ENCODE measurements at places on chromosomes 1 and 21.
A peak's percentile ranks its signal among the peaks of the same experiment; 100 is the strongest.

DNA sequence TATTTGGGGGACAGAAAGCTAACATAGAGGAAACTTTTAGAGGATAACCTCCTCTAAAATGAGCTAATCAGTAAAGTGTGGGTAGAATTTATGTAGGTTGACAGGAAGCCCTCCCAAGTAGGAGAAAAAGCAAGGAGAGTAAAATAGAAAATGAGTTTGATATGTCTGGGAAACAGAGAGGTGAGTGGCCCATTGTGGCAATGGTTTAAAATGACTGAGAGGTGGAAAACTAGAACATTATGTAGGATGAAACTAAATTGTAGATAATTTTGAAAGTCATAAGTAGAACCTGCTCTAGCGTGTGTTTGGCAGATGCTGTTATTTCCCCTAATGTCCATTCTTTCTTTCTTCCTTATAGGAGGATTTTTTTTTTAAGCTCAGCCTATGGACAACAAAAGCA, 8.5 kb upstream of the LPGAT1 start:
- DNase-seq: no peak

DNA sequence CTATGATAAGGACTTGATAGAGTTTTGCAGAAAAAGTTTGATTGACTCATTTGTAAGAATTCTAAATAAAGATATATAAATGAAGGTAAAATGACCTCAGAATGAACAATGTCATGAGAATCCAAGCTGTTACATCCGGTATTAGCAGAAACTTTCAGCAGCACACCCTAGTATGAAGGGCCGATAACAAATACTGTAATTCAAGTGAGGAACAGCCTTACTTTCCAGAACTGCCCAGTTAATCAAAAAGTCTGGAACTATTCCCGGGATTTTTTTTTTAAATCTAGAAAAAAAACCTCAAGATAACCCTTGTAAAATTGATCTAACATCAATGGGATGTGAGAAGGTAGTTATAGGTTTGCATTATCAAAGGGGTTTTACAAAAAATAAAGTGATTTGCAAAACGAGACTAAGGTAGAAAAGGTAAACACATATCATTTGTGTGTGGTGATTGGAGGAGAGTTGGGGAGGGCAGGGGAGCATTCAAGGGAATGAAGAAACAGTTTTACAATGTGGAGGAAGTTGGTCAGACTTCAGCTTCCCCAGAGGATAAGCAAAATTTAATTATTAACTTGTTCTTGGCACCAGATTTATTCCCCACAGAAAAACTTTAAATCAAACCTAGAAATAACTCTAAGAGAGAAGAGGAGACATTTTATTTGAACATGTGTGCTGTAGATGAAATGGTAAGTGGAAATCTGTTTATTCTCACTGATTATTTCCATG, 75.9 kb upstream of the VCAM1 start:
- no peak for DNase-seq

- DNase-seq: no peak
Measured at GRCh38 chr1:220157738-220158137, 63.8 kb downstream of the IARS2 start.

- peak; percentile 91 for DNase-seq
Measured at GRCh38 chr21:41167348-41168342, at the start of gene BACE2. Gene BACE2, plus strand, starts transcription at chr21:41168160. Its CDS starts 104 bp downstream, at chr21:41168264.

DNA sequence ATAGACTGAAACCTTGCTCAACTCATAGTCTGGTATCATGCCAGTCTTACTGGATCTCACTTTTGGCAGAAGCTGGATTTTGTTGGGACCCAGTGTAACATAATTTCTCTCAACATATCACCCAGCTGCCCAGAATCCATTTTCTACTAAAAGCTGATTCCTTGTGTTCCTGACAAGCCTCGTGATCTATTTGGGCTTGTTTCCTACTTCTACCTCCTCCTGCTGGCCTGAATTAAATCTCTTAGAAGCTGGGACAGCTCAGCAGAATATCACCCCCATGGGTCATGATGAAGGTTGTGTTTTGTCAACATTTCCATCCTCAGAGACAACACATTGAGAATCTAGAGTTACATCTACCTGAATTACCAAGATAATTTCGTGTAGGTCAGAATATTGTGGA, 7.7 kb downstream of the GOLT1A start:
- peak; percentile 46 for DNase-seq

DNA sequence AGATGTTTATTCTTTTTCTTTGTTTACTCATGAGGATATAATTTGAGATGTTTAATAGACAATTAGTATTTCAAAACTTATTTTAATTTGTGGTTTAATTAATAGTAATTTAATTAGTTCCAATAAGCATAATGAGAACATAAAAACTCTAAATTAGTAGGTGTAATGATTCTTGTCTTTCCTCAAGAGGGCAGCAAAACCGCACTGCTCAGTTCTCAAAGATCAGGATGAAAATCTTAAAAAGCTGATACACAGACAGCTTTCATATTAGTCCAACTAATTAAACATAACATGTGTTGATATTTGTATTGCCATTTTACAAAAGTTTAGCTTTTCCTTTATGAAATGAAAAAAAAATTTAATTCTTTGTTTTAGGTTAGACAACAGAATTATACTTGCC, 106.7 kb upstream of the C21orf91 start:
- no peak for DNase-seq

GRCh38 chr1:30043731-30044408, 679.5 kb downstream of the MATN1 start:
- DNase-seq: no peak

- no peak for DNase-seq
Measured at GRCh38 chr1:119702384-119702783, 9.3 kb upstream of the PHGDH start.

- peak; percentile 95 for DNase-seq
Measured at GRCh38 chr21:33641352-33642026, at the start of gene CRYZL1. Gene CRYZL1, minus strand, starts transcription at chr21:33641741. Its CDS starts 10,190 bp downstream, at chr21:33631551.

GRCh38 chr1:12204754-12205658, 24.8 kb upstream of the VPS13D start:
- DNase-seq: no peak

- no peak for DNase-seq
Measured at GRCh38 chr1:246274186-246274585, 232.9 kb downstream of the SMYD3 start.

- peak; percentile 18 for DNase-seq
Measured at GRCh38 chr1:219312967-219313366, 139.3 kb downstream of the LYPLAL1 start.

- no peak for DNase-seq
Measured at GRCh38 chr1:243409284-243409683, 153.4 kb downstream of the SDCCAG8 start.

DNA sequence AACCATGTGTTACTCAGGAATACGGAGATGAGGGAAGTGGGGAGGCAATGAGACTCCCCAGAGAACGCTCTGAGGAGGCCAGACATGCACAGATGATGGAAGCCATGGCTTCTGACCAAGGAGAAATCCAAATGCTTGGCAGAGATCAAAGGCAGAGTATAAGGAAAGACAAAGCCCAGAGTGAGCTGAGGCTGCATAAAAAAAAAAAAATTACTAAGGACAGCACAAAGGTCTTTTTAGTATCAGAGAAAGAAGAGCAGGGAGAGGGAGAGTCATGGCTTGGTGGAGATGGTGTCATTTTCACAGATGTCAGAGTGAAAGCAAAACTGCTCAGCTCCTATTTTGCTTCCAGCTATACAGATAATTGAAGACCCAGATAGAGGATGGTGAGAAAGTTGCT, 8.1 kb upstream of the NCF2 start:
- DNase-seq: no peak

DNA sequence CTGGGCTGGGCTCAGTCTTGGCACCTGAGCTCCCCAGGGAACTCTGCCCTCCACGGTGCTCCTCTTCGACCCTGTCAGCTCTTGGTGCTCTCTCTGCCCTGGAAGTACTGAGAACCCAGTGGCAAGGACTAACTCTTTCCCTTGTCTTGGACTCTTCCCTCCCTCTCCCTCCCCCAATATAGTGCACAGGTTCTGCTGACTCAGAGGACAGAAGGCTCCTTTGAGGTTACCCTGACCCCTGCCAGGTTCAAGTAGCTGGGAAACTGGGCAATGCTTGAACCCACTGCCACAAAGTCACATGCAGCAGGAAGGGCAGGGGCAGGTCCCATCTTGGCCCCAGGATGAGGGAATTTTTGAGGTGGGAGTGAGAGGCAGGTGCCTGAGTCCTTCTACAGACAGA, 20.3 kb downstream of the KCNQ4 start:
- DNase-seq: no peak

DNA sequence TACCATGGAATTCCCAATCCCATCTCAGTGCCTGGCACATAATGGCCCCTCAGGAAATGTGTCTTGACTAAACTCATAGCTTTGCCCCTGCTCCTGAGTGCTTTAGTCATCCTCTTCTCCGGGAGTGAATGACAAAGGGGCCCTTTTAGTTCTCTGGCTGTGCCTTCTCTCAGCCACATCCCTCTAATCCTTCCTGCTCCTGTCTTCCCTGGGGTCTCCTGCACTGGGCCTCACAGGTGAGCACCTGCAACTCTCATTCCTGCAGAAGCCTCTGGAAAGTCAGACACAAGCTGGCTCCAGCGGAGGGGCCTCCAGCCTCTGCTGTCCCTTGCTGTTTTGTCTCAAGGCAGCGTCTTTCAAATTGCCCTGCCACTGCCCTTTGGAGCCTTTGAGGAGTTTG, 14.0 kb upstream of the ETV3L start:
- no peak for DNase-seq

- DNase-seq: no peak
Measured at GRCh38 chr1:74513411-74514300, 1.2 kb upstream of the LRRC53 start.

DNA sequence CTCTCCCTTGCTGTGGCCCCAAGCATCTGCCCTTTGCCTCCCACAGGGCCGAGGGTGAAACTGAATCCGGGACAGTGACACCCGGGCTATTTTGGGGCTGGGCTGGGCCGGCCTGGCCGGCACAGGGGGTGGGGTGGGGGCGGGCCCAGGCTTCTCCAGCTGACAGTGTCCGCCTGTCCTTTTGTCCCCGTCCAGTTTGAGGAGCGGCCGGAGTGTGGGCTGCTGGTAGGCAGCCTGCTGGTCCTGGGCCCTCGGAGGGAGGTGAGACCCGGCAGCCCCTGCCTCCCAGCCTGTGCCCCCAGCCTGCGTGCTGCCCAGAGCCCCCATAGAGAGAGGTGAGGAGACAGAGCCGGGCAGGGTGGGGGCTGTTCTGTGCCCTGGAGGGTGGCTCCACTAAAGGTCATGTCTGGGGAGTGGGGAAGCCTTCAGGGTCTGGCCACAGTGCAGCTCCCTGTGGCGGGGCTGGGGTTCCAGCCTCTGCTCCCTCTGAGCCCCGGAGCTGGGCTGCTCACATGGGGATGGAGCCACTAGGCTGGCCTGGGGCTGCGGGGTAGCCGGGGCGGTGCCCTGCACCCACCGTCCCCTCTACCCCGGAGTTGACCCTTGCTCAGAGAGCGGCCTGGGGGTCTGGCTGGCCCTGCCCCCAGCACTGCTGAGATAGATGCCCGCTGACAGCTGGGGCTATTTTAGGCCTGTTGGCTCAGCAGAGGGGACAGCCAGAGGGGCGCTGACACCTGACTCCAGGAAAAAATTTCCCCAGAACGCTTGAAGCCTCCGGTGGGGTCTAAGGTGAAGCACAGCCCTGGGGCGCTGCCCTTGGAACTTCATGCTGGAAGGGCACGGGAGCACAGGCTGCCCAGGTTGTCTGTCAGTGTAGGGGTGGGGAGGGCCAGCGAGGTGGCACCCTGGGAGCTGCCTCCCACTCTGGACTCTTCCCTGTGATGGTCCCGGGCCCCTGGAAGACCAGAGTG, at the start of gene OBSCN:
OBSCN (plus strand) TSS at position 194 of the 971 bp plus-strand sequence. CDS start 3,740 bp downstream, outside the sequence.
- DNase-seq: no peak

DNA sequence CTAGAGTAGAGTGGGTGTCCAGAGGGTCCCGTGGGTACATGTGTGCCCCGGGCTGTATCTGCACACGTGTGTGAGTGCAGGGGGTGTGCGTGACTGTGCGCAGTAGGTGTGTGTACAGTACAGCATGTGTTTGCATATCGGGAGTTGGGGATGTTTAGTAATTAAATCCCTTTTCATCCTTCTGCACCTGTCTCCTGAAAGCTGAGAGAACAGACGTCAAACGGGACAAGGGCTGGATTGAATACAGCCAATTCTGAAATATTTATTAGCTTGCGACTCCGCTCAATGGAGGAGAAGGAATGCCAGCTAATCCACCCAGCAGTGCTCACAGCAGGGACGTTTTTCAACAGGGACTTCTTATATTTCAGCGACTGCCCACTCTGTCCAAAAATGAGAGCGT, 44.7 kb upstream of the CASZ1 start:
- no peak for DNase-seq

DNA sequence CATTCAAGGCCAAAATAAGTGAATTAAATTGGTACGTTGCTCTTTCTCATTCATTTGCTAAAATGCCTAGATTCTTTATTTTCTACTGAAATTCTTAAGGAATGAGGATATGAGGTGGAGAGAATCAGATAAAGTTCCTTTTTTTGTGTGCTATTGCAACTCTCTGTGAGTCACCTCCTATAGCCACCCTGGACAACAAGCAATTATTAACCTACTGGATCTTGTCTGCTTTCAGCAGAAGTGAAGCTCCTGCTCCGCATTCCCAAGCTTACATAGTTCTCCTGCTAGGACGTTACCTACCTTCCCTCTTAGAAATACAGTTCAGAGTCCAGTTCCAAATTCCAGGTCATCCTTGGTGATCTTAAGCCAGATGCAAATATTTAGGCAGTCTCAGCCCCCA, 4.8 kb upstream of the KCNJ6 start:
- DNase-seq: no peak

GRCh38 chr21:35571910-35572309, 488.4 kb downstream of the SETD4 start:
- DNase-seq: no peak

DNA sequence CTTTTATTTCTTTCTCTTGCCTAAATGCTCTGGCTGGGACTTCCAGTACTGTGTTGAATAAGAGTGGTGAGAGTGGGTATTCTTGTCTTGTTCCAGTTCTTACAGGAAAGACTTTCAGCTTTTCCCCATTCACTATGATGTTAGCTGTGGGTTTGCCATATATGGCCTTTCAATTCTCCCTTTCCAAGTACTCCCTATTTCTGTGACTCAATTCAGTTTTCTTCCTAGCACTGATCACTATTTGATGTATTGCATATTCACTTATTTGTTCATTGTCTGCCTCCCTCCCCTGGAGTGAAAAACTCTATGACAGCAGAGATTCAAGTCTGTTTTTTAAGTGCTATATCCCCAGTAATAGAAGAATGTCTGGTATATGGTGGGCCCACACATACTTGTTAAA, 618.2 kb upstream of the CAMK1G start:
- DNase-seq: no peak

GRCh38 chr1:183070923-183071618, 47.9 kb downstream of the LAMC1 start:
- DNase-seq: peak; percentile 39

DNA sequence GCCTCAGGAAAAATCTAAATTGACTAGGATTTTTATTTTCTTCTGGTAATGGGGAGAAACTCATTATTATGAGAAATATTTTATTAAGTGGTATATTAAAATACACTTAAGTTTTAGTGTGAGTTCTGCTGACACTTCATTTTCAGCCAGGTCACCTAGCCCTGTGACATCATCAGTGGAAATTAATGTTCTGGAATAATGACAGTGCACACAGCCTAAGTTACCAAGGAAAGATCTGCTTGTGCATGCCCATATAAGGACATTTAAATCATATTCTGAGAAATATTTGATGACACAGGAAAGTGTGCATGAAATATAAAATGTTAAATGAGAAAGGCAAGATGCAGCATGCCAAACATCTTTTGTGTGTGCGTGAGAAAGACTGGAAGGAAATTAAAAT, 102.0 kb downstream of the KIF14 start:
- DNase-seq: no peak

GRCh38 chr1:46334030-46334384, 6.6 kb upstream of the NSUN4 start:
- no peak for DNase-seq
